ENCODE measurements at places on chromosomes 13 and 19.

DNA sequence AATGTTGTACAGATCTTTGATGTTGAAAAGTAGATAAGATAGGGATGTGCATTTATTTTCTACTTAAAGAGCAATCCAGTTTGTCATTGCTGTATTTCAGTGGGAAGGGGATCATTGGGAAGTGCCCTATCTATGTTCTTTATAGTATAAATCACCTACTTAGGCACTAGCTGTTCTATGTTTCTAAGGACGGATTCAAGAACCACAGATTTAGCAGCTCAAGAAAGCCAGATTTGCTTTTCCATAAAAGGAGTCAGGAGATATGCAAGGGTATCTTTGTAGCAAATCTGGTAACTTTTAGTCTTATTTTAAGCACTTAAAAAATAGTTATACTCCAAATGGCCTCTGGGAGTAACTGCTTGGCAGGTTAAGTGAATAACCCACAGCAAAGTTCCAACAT lies 23.7 kb downstream of the DCLK1 start:
- no peak for DNase-seq

DNA sequence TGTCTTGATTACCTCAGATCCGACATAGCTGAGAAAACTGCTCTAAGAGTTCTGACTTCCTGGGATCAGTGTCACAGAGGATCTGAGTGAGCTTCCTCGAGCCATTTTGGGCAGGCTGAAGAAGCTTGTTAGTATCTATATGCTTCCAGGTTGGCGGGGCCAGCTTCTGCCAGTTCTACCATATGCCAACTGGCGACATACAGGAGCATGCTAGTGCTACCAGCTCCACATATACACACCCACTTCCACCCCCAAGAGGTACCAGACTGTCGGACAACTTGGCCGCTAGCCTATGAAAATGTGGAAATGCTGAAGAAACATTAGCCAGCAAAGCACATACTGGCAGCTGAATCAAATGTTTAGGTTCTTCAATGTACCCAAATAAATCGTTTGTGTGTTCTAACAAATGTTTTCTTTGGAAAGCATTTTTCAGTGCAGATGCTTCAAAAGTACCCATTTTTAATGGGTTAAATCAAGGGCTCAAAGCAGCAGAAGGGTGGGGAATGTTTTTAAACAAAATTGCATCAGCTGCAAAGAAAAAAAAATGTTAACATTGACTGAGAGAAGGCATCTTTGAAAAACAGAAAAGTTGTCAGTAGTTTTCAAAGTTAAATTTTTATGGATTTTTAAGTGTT lies 163.7 kb downstream of the KLF12 start:
- no peak for DNase-seq

GRCh38 chr19:48455171-48455907 lies at the start of gene KCNJ14:
Gene KCNJ14 (plus strand): TSS chr19:48455574. CDS start chr19:48461725, 6,151 bp downstream.
- no peak for DNase-seq

DNA sequence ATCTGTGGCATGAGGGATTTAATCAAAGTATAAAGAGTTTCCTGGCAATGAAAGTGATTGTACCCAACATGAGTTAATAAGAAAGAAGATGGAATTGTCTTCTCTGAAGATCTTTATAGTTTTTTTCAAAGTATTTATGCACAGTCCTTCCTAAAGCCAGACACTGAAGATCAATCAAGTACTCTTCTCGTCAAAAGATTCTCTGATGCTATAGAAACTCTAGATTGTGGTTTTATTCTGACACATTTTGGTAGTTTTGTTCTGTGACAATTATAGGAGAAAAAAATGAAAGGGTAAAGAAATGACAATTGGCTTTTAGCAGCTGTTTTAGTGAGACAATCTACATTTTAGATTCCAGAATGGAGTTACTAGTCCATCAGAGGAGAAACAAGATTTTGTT lies 10.4 kb upstream of the ENOX1 start:
- no peak for DNase-seq

DNA sequence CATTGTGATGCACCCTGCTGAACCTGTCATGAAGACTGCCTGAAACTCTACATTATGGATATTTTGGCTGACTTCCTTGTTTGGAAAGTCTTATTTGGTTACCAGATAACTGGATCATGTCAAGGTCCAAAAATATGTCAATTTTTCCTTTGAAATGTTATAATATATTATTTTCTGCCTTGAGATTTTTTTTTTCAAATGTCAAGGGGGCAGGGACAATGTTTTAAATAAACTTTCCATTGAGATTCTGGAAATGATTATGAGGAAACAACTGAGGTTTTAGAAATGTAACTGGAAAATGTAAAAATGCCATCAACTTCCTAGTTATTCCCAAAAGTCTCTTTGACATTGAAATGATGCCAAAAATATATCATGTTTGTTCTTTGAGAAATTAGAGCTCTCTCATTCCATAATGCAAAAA lies 117.0 kb downstream of the RFC3 start:
- DNase-seq: no peak

DNA sequence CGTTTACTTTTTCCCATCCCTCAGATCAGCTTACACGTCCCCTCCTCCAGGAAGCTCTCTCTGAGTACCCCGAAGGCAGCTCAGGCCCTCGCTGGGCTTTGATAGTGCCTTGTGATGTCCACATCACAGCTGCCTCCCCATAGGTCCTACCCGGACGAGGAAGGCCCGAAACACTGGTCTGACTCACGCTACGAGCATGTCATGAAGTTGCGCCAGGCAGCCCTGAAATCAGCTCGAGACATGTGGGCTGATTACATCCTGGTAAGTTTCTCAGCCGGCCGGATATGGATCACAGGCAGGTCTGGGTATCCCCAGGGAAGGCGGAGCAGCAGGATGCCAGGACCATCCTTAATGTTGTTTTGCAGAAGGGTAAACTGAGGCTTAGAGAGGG lies 4.8 kb downstream of the COLGALT1 start:
- no peak for DNase-seq

- DNase-seq: no peak
Measured at GRCh38 chr13:79456656-79457365, 24.1 kb upstream of the NDFIP2 start.

DNA sequence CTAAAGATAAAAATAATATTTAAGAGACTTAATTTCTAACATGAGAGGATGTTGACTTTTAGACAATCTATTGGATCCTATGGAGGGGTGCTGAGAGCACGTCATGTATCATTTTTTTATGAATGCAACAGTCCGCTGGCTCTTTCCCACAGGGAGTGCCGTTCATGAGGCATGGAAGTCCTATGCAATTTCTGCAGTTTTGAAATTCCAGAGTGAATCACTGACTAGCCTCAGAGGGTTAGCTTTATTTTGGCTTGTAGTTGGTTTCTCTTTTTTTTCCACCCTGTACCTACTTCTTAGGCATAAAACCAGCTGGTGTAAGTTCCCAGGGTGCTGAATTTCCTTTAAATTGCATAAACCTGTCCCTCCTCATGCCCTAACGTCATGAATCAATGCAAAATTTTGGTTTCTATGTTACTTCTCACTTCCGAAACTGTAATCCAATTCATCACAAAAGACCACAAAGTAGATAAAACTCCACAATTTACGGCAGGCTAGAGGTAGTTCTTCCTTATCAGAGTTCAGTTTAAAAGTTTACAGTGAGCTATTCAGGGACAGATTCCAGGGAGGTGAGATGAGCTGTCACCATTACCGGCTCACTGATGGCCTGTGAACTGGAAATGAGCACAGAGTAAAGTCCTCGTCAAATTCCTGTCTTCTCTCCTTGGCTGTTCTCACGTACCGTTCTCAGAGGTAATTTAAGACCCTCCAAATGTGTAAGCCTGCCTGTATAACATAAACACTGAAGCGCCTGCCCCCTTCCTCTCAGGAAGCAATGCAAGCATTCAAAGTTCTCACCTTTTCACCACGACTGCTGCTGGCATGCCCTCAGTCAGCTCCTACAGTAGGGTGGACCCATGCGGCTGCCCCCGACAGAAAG lies 216.6 kb upstream of the SLC10A2 start:
- DNase-seq: no peak

GRCh38 chr13:36038785-36039555 lies 92.2 kb downstream of the DCLK1 start:
- no peak for DNase-seq

GRCh38 chr19:50362030-50362412 lies 3.4 kb downstream of the NAPSA start:
- no peak for DNase-seq

Data from GM12892 (cell line).